BJ (cell line): ENCODE measurements at places on chromosomes 5 and 9. TPM values are rescaled to one million over a fixed set of nuclear protein-coding genes. Genes with fewer than 3 reads are reported as not detected.

DNA sequence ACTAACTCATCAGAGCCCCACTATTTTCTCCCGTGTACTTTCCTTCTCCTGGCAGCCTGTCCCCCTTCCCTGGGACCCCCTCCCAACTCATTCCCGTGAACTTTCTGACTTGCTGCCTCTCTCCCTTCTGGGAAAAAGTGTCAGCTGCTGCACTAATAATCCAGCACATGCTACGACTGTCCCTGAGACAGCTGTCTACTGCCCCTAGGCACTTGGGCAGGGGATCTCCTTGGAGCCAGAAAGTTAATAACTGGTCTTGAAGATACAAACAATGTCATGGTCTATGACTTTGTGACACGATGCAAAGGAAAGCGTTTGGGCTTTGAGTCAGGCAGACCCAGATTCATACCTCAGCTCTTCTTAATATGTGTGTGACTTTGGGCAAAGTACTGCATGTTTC is 10.1 kb upstream of the RNF183 start:
- DNase-seq, result no peak

The IARS1 gene
- 117 and 194 TPM in 2 replicates for polyA plus RNA-seq

DNA sequence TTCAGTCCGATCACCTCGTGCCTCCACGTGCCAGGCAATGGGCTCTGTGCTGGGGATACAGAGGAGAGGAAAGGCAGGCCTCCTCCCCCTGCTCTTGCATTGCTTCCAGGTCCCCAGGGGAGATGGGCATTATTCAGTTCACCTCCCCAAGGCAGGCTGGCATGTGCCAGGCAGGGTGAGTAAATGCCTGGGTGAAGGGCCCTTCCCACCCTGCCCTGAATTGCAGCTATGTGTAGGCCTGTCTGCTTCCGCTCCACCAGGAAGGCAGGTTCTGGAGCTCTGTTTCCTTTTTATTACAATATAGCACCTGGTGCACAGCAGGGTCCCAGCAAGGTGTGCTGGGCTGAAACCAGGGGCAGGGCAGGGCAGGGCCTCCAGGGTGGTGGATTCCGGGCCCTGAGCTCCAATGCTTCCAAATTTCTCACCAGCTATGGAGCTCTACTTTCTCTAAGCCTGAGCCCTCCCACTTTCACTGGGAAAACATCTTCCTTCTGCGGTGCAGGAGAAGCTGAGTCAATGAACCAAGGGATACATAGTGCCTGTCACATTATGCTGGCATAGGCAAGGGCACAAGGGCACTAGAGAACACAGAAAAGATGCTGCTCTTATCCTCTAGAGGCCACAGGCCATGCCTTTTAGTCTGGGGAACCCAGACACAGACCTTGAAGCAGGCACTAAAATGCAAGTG is 42.0 kb downstream of the SHB start:
- DNase-seq, result no peak

- DNase-seq, result no peak
These were observed 650 bp downstream of the FRMD3 start for GRCh38 chr9:83537331-83538171.

DNA sequence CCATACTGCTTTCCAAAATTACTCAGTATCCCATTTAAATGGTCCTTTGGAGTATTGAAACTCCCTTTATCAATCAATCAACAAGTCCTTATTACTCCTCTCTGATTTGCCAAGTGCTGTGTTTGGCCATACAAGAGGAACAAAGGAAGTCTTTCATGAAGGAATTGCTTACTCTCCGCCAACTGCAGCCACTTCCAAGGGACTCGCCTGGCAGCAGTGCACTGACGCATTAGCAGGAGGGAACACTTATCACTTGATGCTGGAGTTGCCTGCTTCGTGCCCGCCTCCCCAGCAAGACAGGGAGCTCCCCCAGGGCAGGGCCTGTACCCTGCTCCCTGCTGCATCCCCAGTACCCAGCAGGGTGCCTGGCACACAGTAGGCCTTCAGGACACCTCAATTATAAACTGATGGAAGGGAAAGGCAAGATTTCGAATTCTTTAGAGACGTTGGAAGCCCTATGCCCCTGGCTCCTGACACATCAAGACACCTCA is 97.9 kb downstream of the CRB2 start:
- no peak for DNase-seq

GRCh38 chr5:142078221-142078620 is 30.4 kb upstream of the NDFIP1 start:
- DNase-seq, result no peak

The TRPM3 gene
- polyA plus RNA-seq, result 0.07 TPM in 2 replicates

DNA sequence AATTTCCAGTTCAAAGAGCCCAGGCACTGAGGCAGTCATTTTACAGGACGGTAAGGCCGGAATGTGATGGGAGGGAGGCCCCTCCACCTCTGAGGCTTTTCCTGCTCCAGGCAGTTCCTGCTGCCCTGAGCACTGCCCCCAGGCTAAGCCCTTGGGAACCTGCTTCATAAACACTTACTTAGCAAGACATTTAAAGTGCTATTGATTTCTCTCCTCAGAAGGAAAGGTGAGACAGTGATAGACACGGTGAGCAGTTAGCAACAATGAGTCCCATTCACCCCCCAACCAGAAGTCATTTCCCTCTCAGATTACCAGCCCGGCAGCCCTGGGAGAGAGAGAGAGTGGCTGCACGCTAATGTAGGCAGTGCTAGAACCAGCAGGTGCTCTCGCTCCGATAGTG is 462.5 kb downstream of the SPOCK1 start:
- no peak for DNase-seq

DNA sequence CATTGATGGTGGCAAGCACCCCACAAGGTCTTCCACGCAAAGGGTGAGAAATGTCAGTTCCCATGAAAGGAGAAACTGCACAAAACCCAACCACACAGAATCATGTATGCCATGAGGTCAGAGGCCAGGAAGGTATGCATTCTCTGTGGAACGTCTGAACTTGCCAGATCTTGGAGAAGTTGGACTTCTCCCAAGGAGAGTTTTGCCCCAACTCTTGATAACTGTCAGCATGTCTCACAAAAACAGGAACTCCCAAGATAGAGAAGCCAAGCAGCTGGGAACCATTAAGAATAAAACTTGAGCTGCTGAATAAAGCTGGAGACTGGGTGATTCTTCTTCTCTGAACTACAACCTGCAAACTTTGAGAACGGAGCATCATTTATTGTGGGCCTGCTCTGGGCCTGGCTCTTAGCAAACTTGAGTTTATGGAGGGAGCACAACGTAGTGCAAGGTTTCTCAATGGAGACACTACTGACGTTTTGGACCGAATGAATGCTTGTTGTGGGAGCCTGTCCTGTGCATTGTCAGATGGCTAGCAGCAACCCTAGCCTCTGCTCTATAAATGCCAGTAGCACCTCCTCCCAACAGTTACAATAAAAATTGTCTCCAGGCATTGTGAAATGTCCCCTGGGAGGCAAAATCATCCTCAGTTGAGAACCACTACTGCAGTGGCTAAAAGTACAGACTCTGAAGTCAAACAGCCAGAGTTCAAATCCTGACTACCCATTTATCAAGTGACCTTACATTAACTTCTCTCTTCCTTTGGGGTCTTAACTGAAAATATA is 193.5 kb downstream of the ACTL7B start:
- no peak for DNase-seq

DNA sequence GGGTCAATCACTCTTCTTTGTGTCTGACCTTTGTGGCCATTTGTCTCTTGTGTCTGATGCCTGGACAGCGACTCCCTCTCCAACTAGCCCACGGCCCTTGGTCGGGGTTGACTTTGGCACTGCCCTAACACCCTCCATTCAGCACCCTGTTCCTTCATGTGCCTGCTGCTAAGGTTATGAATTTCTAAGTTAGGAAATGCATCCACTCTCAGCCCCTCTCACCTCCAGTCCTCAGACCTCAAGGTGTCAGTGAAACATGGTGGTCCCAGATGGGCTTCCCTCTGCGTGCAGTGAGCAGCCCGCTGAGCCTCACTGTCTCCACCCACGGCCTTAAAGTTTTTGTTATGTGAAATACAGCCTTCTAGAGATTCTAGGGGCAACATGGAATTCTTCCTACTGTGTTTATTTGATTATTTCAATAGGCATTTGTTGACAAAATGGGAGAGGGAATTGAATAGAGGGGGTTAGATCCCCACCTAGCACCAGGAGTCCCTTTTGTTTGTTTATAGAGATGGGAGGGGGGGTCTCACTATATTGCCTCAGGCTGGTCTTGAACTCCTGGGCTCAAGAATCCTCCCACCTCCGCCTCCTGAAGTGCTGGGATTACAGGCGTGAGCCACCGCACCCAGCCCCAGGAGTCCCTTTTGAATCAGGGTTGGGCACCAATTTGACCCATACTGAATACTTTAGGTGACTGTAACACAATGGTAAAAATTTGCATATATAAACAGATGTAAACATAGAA is 1.6 kb upstream of the GLIPR2 start:
- no peak for DNase-seq

- no peak for DNase-seq
These were observed 35.3 kb upstream of the SPDL1 start for GRCh38 chr5:169548315-169548714.

- no peak for DNase-seq
These were observed 162.9 kb upstream of the ACOT12 start for GRCh38 chr5:81556809-81557208.

DNA sequence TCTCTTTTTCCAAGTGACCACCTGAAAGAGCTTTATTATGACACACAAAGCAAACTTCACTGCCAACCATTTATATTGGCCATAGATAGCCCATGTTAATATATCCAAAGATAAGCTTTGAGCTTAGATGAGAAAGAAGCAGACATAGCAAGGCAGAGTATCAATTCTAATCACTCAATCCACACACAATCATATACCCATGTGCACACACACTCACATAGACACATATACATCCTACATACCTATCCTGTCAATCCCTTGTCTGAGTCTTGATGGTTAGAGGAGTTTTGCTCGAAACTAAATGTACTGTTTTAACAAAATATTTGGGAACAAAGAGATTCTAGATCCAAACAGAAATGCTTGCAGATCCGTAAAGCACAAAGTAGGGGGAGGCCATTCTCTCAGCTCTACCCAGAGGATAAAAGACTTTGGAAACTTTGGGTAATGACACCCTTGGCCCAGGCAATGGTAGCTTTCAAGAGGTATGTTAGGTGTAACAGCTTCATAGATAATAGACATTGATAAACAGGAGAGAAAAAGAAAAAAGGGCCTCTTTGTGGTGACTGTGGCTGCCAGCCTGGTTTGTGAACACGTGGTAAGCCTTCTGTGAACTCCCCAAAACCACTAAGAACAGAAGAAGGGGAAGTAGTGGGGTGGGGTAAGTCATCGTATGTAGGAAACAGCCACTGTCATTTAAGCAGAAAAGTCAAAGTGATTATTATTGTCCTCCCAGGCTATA is 121.6 kb downstream of the TLR4 start:
- DNase-seq, result no peak
